Hippocampal formation (tissue), 2 donors: ENCODE measurements at places on chromosomes 7 and 10.

- DNase-seq = peak; percentile 28
Observed at GRCh38 chr7:87510411-87510875, 35.0 kb upstream of the ABCB4 start.

DNA sequence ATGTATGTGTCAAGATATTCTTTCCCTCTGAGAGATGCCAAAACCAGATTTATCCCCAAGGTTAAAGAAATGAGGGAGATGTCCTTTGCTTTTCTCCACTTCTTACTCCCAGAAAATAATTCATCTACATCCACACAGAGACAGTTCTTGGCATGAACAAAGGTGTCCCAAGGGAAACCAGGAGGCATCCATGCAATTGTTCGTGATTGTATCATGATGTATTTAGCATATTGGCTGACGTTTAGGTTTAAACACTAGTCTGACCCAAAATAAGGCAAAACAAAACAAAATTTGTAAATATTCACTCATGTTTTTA lies 223.9 kb downstream of the C7orf25 start:
- DNase-seq = no peak

GRCh38 chr10:98407744-98408241 lies 7.2 kb downstream of the PYROXD2 start:
- no peak for DNase-seq

DNA sequence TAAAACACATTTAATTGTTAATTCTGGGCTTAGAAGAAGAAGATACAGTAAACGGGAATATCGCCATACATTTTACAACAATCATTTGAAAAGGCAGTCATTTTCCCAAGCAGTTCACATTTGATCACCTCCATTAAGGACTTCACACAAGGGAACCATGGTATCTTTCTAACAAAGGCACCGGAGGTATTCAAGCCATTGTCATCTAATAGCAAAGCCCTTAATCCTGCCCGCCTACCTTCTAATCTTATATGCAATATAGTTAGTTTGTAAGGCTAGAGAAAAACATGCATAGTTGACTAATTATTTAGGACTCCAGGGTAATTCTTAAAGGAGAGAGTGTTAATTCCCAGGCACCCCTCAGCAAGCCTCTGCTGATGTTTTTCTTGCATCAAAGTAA lies 83.1 kb downstream of the MRPL32 start:
- no peak for DNase-seq

- DNase-seq = no peak
Observed at GRCh38 chr7:45687185-45687560, 113.0 kb downstream of the ADCY1 start.
